ENCODE measurements at places on chromosomes 7 and 10. TPM values are rescaled to one million over a fixed set of nuclear protein-coding genes. Genes with fewer than 3 reads are reported as not detected.

GRCh38 chr10:1413256-1413655 lies 324.1 kb downstream of the ADARB2 start:
- ATAC-seq, result no peak

- ATAC-seq, result no peak
Observed at GRCh38 chr7:96300502-96300901, 21.4 kb downstream of the SLC25A13 start.

Gene TET1
- total RNA-seq, result 12.4 TPM

Gene CPXM2
- 57.1 TPM for total RNA-seq

GRCh38 chr7:1531979-1532455 lies 1.5 kb downstream of the MAFK start:
- ATAC-seq, result no peak

Gene ENTPD1
- total RNA-seq, result 69.7 TPM

Gene H2AZ2
- total RNA-seq, result 242 TPM

Gene CALHM2
- 30.8 TPM for total RNA-seq

- ATAC-seq, result no peak
Observed at GRCh38 chr7:134431815-134432214, 27.1 kb downstream of the AKR1B1 start.

Gene TFAM
- 23.8 TPM for total RNA-seq

GRCh38 chr7:127873715-127874636 lies 157.3 kb downstream of the LRRC4 start:
- no peak for ATAC-seq

- ATAC-seq, result peak; percentile 62
Observed at GRCh38 chr7:6423942-6424701, 23.6 kb downstream of the DAGLB start.

- no peak for ATAC-seq
Observed at GRCh38 chr10:63068246-63068645, 64.9 kb upstream of the NRBF2 start.

All from gastroesophageal sphincter (tissue), 4 donors.